ENCODE measurements at places on chromosomes 5 and 9.
A peak's percentile ranks its signal among the peaks of the same experiment; 100 is the strongest.

- H3K36me3 ChIP-seq, result peaks cover 22% of the 10 kb centered on the region
- H3K27me3 ChIP-seq, result peaks cover 2% of the 10 kb centered on the region
- H3K27ac ChIP-seq, result no peak overlapping the region
- H3K4me3 ChIP-seq, result no peak overlapping the region
- no peak for DNase-seq
- peaks cover 7% of the 10 kb centered on the region for H3K4me1 ChIP-seq
These were observed 23.1 kb downstream of the MED10 start for GRCh38 chr5:6355294-6355693.

GRCh38 chr9:15403155-15403554 is 19.5 kb upstream of the SNAPC3 start:
- H3K27ac ChIP-seq, result no peak overlapping the region
- no peaks in the 10 kb centered on the region for H3K27me3 ChIP-seq
- no peaks in the 10 kb centered on the region for H3K4me1 ChIP-seq
- no peak overlapping the region for H3K4me3 ChIP-seq
- no peak for DNase-seq

- peaks cover 10% of the 10 kb centered on the region for H3K36me3 ChIP-seq
- H3K4me3 ChIP-seq, result no peak overlapping the region
- no peak for DNase-seq
- no peak overlapping the region for H3K27ac ChIP-seq
These were observed 8.0 kb upstream of the NSMF start for GRCh38 chr9:137467161-137467581.

DNA sequence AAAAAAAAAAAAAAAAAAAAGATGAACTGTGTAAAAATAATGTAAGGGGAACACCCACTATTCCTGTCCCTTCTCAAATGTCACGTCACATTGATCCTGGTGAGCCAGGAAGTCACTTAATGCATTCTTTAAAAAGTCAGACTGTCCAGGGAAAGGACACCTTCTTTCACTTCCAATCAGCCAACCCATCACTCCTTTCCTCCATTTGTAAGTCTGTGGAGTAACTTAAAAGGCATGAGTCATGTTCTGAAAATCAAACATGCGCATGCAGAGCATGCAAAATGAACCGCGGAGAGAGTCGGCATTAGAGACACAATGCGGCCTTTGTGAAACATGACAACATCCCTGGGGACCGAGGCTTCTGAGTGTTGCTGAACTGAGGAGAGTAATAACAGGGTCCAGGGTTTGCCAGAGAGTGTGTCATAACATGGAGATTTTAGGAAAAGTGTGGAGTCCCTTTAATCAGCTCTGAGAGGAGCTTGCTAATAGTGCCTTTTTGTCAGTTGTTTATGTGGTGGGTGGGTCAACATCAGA is 77.6 kb upstream of the SEMA6A start:
- H3K4me1 ChIP-seq, result peaks cover 24% of the 10 kb centered on the region
- H3K36me3 ChIP-seq, result no peaks in the 10 kb centered on the region
- H3K4me3 ChIP-seq, result peak overlapping the region; percentile 80
- DNase-seq, result peak; percentile 72

DNA sequence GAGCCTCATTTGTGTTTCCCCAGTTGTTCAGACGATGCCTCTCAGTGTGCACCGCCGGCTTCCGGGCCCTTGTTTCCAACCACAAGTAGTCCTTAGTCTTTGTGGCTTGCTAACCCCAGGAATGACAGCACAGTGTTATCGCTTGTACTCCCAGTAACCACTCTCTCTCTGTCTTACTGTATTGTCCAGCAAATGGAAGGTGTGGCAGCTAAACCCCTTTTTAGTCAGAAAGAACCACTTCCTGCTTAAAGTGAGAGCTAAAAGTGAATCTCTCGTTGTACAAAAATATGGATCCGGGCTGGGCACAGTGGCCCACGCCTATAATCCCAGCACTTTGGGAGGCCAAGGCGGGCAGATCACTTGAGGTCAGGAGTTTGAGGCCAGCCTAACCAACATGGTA is 61.3 kb downstream of the ENC1 start:
- H3K36me3 ChIP-seq, result no peaks in the 10 kb centered on the region
- no peak for DNase-seq
- peaks cover 2% of the 10 kb centered on the region for H3K27me3 ChIP-seq
- no peaks in the 10 kb centered on the region for H3K4me1 ChIP-seq
- no peak overlapping the region for H3K27ac ChIP-seq

DNA sequence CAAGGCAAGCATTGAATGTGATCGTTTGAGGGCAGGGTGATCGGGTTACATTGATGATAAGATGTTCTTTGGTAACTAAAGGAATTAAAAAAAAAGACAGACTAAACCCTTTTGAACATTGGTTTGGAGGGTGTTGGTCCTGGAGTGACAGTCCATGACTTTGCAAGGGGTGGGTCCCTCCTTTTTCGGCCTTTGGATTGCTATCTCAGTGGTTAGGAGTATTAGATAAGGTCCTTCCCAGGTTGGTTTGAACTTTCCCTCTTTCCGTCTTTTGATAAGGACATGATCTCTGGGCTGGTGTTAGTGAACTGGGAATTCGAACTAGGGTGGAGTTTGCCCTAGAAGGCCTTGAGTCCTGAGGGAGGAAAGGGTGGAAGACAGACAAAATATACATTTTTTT is 5.4 kb upstream of the ABO start:
- peaks cover 5% of the 10 kb centered on the region for H3K27me3 ChIP-seq
- DNase-seq, result no peak
- H3K36me3 ChIP-seq, result peaks cover 8% of the 10 kb centered on the region
- H3K4me3 ChIP-seq, result no peak overlapping the region
- H3K27ac ChIP-seq, result no peak overlapping the region

GRCh38 chr5:138705567-138705966 is 47.7 kb upstream of the CTNNA1 start:
- peak overlapping the region; percentile 94 for H3K27ac ChIP-seq
- no peak overlapping the region for H3K4me3 ChIP-seq
- H3K36me3 ChIP-seq, result no peaks in the 10 kb centered on the region
- H3K4me1 ChIP-seq, result peaks cover 58% of the 10 kb centered on the region
- DNase-seq, result no peak

DNA sequence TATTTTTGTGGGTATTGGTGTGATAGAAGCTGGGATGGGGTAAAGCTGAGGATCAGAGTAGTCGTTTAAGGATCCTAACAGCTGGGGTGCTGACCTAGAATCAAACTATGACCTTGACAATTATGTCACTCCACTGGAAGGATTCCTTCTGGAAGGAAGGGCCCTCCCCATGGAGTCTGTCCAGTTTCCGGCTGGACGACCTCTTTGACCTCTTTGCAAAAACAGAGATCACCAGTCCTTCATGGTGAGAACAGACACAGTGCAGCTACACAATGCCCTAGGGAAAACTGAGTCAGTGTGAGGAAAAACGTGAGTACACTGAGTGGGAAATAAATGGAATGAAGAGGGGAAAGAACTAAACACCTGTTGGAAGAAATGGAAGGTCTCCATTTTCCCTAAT is 445.6 kb downstream of the MAT2B start:
- no peak overlapping the region for H3K4me3 ChIP-seq
- H3K4me1 ChIP-seq, result no peaks in the 10 kb centered on the region
- H3K27ac ChIP-seq, result no peak overlapping the region
- no peaks in the 10 kb centered on the region for H3K27me3 ChIP-seq

GRCh38 chr9:71830929-71831328 is 62.6 kb upstream of the CEMIP2 start:
- H3K27me3 ChIP-seq, result no peaks in the 10 kb centered on the region
- no peak overlapping the region for H3K27ac ChIP-seq
- H3K4me1 ChIP-seq, result no peaks in the 10 kb centered on the region
- no peak for DNase-seq
- H3K36me3 ChIP-seq, result no peaks in the 10 kb centered on the region

- peaks cover 4% of the 10 kb centered on the region for H3K36me3 ChIP-seq
- no peak overlapping the region for H3K4me3 ChIP-seq
These were observed 528.9 kb upstream of the ZNF462 start for GRCh38 chr9:106334081-106334480.

GRCh38 chr9:23215688-23216087 is 610.4 kb downstream of the ELAVL2 start:
- H3K27ac ChIP-seq, result no peak overlapping the region
- peaks cover under 1% of the 10 kb centered on the region for H3K27me3 ChIP-seq
- peaks cover 4% of the 10 kb centered on the region for H3K4me1 ChIP-seq
- no peak overlapping the region for H3K4me3 ChIP-seq
- DNase-seq, result no peak
- H3K36me3 ChIP-seq, result no peaks in the 10 kb centered on the region

GRCh38 chr9:135069558-135070197 is 17.8 kb upstream of the OLFM1 start:
- H3K27ac ChIP-seq, result peak overlapping the region; percentile 65
- H3K27me3 ChIP-seq, result peaks cover 3% of the 10 kb centered on the region
- peaks cover 15% of the 10 kb centered on the region for H3K4me1 ChIP-seq
- DNase-seq, result peak; percentile 20
- peaks cover 17% of the 10 kb centered on the region for H3K36me3 ChIP-seq
- H3K4me3 ChIP-seq, result peak overlapping the region; percentile 81

- H3K36me3 ChIP-seq, result no peaks in the 10 kb centered on the region
- DNase-seq, result no peak
- peak overlapping the region; percentile 97 for H3K27ac ChIP-seq
- peaks cover 14% of the 10 kb centered on the region for H3K4me1 ChIP-seq
- H3K27me3 ChIP-seq, result peaks cover 2% of the 10 kb centered on the region
- H3K4me3 ChIP-seq, result peak overlapping the region; percentile 56
These were observed 72.5 kb downstream of the SPIN1 start for GRCh38 chr9:88460587-88461332.

DNA sequence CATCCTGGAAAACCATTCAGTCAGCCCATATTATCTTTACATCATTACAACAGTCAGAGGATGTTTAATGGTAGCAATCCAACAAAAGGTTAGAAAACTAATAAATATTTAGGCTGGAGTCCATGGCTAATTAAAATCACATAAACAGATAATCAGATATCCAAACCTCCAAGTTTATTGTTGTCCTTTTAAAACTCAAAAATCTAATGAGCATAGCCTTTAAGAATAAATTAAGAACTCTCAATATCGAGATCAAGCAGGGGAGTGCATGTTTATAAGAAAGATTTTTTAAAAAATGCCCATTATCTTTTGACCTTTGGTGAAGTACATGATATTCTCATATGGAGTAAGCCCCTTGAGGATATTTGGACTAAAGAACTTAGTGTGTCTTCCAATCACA is 842.9 kb upstream of the SEMA6A start:
- H3K36me3 ChIP-seq, result peaks cover 6% of the 10 kb centered on the region
- DNase-seq, result no peak
- no peak overlapping the region for H3K4me3 ChIP-seq
- H3K4me1 ChIP-seq, result no peaks in the 10 kb centered on the region
- H3K27me3 ChIP-seq, result no peaks in the 10 kb centered on the region

- DNase-seq, result no peak
- H3K27me3 ChIP-seq, result peaks cover 2% of the 10 kb centered on the region
- no peak overlapping the region for H3K4me3 ChIP-seq
These were observed 25.2 kb downstream of the TGFBR1 start for GRCh38 chr9:99130069-99130468.

- H3K36me3 ChIP-seq, result no peaks in the 10 kb centered on the region
- H3K4me1 ChIP-seq, result peaks cover 2% of the 10 kb centered on the region
- no peaks in the 10 kb centered on the region for H3K27me3 ChIP-seq
- no peak overlapping the region for H3K4me3 ChIP-seq
- H3K27ac ChIP-seq, result no peak overlapping the region
- DNase-seq, result no peak
These were observed 83.7 kb downstream of the PDE8B start for GRCh38 chr5:77294185-77294584.
